ELF-1 (cell line): ENCODE measurements at places on chromosomes 4 and X.
A peak's percentile ranks its signal among the peaks of the same experiment; 100 is the strongest.

- DNase-seq = no peak
Measured at GRCh38 chrX:39835776-39836175, 262.0 kb downstream of the BCOR start.

DNA sequence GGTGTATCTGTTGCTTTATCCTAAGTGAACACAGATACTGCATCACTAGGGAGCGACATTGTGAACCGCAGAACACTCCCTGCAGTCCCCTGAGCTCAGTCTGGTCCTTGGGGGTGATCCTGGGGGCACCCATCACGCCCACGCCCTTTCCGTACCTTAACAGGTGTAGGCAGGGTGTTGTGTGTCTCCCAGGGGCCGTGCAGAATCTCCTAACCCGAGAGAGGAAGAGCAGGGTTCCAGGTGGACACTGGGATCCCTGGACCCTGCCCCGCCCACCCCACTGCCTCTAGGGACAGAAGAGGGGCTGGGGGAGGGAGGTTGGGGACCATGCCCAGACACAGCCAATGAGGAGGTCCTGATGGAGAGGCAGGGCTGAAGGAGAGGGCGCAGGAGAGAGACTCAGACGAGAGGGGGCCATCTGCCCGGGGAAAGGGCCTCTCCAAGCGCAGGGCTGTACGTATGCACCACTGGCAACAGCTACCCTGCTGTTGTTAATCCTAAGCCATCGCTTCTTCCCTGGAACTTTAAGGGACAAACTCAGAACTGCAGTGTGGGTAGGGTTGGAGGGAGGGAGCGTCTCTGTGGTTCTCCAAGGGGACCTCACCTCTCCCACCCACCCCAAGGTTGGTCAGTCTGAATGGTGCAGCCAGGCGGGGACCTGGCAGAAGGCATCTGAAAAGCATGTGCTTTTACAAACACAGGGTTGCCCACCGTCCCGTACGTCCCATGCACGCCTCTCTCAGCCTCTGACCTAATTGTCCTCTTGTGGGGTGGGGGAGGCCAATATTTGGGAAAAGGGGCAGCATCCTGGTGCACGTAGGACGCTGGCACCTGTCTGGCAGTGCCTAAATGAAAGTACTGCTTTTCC is 2.5 kb downstream of the P2RY8 start:
- DNase-seq = peak; percentile 25

DNA sequence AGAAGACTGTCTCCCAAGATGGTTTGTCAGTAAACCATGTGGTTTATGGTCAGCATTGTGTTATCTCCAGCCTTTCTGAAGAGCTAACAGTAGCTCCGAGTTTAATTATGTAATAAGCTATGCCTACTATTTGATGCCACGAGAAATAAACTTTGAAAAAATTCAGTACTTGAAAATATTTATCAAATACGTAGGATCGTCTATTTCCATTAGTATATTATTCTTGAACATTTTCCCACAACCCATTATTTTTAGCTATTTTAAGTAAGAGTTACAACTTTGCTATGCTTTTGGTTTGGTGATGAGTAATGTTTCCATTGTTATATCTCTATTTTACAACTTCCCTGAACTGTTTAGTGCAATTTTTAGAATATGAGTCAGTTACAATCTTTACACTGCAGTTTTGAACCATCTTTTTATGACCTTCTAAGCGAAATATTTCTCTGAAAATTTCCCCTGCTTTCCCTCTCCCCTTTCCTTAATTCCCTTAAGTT is 44.5 kb upstream of the TRIM2 start:
- DNase-seq = no peak

- peak; percentile 62 for DNase-seq
Measured at GRCh38 chrX:118254611-118255010, 91.3 kb upstream of the WDR44 start.

DNA sequence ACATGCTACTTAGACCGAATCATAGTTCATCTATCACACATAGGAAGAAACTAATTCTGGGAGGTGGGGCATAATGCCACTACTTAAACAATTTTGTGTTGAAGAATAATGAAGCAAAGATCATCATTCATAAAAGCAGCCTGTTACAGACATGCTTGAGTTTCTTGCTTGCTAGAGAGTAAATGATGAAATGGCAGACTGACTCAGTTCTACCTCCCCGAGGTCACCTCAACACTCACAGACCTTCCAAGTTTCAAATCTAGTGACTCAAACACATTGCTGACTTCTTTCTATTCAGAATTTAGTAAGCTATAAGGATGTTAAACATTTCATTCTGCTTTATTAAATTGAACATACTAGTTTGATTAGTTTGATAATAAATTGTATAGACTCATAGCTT is 636.5 kb upstream of the FRG1 start:
- DNase-seq = no peak

DNA sequence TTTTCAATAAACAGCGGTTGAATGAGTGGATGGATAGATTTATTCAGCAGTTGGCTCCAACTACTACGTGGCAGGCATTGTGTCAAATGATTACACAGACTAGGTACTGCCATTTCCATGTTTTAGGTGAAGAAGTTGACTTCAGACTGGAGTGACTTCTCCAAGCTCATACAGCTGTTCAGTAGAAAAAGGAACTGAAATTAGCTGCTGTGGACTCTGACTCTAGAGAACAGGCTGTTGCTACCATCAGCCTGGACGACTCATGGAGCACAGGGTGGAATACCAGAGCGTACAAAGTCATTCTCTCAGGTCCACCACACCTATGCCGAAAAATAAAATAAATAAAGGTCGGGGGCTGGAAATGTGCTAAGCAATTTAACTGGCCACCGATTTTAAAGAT is 45.3 kb downstream of the TENM3 start:
- DNase-seq = no peak

DNA sequence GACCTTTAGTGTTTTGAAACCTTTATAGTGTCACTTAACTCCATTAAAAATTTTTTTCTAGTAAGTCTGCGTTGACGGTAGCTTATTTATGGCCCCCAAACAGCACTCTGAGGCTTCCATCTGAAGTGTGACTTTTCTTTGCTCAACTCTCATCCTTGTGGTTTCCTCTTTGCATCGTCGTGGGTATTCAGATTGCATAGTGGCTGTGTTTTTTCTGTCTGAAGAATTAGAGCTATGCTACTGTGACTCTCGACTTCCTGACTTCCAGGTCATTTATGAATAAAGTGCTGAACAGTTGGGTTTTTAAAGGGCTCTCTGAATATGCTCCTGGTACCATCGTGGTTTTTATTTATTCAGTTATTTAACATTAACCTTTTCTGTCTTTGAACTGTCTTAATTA is 44.9 kb downstream of the JADE1 start:
- no peak for DNase-seq

- DNase-seq = peak; percentile 39
Measured at GRCh38 chrX:13283950-13284546, 35.8 kb downstream of the ATXN3L start.

- no peak for DNase-seq
Measured at GRCh38 chr4:48270523-48270897, 872 bp upstream of the TEC start.

GRCh38 chrX:9953396-9953795 is 13.8 kb upstream of the CLDN34 start:
- no peak for DNase-seq

GRCh38 chrX:132968296-132968949 is 10.0 kb upstream of the HS6ST2 start:
- peak; percentile 62 for DNase-seq

GRCh38 chrX:130108647-130109428 is 1.5 kb downstream of the ELF4 start:
- peak; percentile 58 for DNase-seq

GRCh38 chr4:608236-608635 is 17.1 kb upstream of the PDE6B start:
- no peak for DNase-seq

GRCh38 chr4:8093587-8094274 is 64.9 kb downstream of the ABLIM2 start:
- no peak for DNase-seq

- peak; percentile 44 for DNase-seq
Measured at GRCh38 chrX:10169175-10169574, 12.4 kb downstream of the CLCN4 start.

GRCh38 chrX:47637546-47638195 is 7.9 kb upstream of the CFP start:
- DNase-seq = peak; percentile 93

GRCh38 chrX:153414856-153415510 is 3.7 kb downstream of the ZFP92 start:
- DNase-seq = no peak

GRCh38 chr4:153748378-153748777 is 11.4 kb downstream of the RNF175 start:
- peak; percentile 36 for DNase-seq

- no peak for DNase-seq
Measured at GRCh38 chr4:148448141-148448540, 5.9 kb upstream of the NR3C2 start.

GRCh38 chr4:166724369-166724768 is 509.9 kb downstream of the SPOCK3 start:
- no peak for DNase-seq

DNA sequence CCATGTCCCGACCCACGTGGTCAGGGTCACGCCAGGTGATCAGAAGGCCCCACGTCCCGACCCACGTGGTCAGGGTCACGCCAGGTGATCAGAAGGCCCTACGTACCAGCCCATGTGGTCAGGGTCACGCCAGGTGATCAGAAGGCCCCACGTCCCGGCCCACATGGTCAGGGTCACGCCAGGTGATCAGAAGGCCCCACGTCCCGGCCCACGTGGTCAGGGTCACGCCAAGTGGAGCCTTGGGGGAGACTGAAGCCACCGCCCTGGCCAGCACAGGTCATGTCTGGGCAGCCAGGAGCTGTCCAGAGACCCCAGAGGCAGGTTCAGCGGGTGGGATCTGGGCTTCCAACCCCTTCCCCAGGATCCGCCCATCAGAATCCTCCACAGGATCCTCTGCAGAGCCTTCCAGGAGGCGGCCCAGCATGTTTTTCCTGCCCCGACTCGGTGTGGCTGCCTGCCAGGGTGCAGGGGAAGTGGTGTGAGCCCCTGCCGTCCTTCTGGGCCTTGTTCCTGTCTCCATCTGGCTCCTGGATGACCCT is 58.4 kb downstream of the FAM53A start:
- DNase-seq = no peak

DNA sequence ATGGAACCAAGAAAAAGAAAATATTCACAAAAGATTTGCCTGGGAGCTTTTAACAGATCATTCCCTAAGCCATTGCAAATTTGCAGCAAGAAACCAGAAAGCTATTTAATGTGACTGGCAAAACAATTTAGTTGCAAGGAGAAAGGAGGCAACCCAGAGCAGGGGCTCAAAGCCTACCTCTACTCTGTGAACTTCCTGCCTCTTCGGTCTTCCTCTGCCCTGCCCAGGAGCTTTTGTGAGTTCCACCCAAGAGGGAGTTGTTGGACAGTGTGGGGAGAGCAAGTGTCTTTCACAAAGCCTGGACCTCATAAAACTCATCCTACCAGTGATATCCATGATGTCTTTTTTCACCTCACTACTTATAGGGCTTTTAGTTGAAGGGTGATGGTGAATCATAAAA is 107.4 kb downstream of the AFF1 start:
- DNase-seq = no peak

DNA sequence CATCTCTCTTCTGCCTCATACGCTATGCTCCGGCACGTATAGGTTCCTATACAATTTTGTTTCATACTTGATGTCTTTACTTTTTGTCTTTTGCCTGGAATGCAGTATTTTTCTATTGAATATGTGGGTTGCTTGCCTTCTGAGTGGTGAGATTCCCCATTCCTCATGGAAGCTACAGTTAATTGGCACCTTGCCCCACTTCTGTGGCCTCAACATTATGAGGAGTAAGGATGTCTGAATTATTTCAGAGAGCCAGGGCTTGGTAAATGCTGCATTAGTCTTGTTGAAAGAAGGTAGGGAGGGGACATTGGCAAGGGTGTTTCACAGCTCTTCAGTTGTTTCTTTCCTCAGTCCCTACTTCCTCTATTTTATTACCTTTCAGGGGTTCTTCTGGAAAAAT is 23.0 kb downstream of the CDKL5 start:
- no peak for DNase-seq

- DNase-seq = no peak
Measured at GRCh38 chrX:43876680-43877079, 5.6 kb downstream of the MAOB start.

- no peak for DNase-seq
Measured at GRCh38 chr4:82780170-82780751, 18.3 kb downstream of the SCD5 start.

- DNase-seq = peak; percentile 27
Measured at GRCh38 chrX:31268359-31268758, 196.5 kb upstream of the FTHL17 start.

DNA sequence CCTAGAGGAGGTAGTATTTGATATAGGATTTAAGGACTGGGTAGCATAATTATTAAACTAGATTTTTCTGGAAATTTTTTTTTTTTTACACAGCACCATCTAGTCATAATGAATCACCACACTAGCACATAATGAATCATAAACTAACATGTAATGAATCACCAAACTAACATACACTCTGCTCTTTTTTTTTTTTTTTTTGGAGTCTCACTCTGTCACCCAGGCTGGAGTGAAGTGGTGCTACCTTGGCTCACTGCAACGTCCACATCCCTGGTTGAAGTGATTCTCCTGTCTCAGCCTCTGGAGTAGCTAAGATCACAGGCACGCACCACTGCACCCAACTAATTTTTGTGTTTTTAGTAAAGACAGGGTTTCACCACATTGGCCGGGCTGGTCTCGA is 92.5 kb downstream of the FAM13A start:
- no peak for DNase-seq

GRCh38 chr4:186823989-186824388 is 100.3 kb upstream of the FAT1 start:
- DNase-seq = no peak

GRCh38 chr4:137529432-137529831 is 2.9 kb downstream of the PCDH18 start:
- no peak for DNase-seq

- no peak for DNase-seq
Measured at GRCh38 chr4:153522802-153523094, 56.6 kb downstream of the TMEM131L start.

DNA sequence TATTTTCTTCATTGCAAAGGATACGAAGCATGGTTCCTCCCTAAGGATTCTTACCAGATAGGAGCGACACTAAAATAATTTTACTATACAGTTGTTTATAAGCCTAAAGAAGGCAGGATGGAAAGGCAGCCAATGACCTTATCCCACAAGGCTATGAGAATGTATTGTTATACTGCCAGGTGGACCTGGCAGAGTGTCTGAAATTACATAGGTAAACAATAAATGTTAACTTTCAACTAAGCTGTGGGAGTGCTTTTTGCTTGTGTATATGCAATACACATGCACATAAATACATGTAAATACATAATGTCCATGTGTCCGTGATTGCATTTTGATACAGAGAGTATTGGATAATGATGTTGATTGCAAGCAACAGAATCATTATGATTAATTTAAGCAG is 850.6 kb downstream of the CENPC start:
- DNase-seq = no peak

DNA sequence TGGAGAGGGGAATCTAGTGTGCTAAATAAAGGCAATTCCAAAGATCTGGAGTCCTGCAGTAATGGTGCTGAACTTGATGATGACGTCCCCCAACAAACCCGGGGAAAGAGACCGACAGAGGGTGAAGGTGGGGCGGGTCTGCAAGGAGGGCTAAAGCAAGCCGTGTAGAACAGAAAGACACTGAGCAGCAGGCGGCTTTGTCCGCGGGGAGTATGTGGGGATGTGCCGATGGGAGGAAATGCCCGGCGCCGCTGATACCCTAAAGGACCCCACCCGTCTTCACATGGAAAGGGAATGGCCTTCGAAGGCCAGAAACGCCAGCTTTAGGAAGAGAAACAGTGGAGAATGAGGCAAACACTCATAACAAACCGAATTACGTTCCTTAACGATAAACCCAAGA is 528.9 kb downstream of the ZNF674 start:
- no peak for DNase-seq
